T47D (cell line): ENCODE measurements at places on chromosomes 2 and 18.

DNA sequence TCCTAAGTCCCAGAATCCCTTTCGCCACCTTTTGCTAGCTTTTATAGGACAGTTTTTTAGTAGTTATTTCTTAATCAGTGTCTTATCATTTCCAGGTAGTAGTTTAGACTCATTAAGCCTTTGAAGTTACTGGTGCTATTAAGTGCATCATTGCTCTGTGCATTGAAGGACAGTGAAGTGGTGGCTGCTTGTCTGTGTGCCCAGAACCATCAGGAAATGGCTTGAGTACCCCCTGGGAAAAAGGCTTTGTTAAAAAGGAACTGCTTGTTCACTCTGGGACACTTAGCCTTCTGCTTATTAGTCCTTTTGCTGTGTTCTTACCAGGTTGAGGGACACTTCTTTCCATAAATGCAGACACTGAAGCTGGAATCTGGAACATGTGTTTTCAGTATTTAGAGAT is 30.0 kb downstream of the DTNA start:
- DNase-seq = no peak

DNA sequence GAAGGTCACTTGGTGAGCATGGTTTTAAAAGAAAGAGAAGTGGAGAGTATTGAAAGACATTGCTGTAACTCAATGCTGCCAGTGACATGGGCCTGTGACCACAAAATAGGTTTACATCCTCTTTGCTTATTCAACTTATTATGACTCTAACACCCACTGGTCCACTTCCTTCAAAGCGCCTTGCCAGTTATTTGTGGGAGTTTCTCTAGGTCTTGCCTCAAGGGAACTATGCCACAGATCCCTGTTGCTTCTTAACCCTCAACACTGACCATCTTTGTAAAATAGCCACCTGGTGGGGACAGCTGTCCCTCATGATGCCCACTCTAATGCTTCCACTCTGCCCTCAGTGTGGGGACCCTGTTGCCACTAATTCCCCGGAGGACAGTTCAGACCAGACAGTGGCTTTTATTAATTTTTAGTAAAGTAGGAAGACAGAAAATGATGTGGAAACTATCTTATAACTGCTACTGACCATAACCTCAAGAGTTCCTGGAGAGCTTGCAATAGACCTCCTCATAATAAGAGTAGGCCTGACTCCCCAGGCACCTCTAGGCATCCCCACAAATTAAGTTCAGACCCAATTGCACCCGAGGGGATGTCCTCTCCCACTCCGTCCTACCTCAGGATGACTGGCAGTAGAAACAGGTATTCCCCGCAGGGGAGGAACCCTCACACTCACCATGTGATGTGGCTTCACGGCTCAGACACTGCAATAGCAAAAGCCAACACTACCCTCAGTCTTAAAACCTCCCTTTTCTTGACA is 31.3 kb upstream of the SLC25A52 start:
- peak; percentile 13 for DNase-seq

GRCh38 chr2:101431486-101431885 is 43.4 kb downstream of the RFX8 start:
- no peak for DNase-seq

- no peak for DNase-seq
Observed at GRCh38 chr2:112686348-112687217, 34.2 kb upstream of the NT5DC4 start.

DNA sequence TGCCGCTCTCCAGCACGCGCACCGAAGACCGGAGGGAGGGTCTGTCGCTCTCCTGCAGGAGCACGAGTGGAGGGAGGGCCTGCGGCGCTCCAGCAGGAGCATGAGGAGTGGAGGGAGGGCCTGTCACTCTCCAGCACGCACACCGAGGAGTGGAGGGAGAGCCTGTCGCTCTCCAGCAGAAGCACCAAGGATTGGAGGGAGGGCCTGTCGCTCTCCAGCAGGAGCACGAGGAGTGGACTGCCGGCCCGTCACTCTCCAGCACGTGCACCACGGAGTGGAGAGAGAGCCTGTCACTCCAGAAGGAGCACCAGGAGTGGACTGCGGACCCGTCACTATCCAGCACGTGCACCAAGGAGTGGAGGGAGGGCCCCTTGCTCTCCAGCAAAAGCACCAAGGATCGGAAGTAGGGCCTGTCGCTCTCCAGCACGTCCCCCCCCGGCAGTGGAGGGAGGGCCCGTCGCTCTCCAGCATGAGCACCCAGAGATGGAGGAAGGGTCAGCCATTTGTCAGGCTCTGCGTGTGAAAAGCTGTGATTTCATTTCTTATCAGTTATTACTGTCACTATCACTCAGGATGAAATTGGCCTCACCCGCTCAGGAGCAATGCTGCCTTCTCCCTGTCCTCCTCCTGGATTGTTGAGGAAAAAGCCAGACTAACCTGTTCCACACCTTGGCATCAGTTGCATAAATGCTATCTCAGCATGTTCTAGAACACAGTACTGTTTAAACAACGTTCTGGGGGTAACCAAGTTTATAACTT is 35.9 kb downstream of the ADI1 start:
- DNase-seq = peak; percentile 51

- no peak for DNase-seq
Observed at GRCh38 chr2:135096665-135097446, 44.8 kb downstream of the RAB3GAP1 start.

DNA sequence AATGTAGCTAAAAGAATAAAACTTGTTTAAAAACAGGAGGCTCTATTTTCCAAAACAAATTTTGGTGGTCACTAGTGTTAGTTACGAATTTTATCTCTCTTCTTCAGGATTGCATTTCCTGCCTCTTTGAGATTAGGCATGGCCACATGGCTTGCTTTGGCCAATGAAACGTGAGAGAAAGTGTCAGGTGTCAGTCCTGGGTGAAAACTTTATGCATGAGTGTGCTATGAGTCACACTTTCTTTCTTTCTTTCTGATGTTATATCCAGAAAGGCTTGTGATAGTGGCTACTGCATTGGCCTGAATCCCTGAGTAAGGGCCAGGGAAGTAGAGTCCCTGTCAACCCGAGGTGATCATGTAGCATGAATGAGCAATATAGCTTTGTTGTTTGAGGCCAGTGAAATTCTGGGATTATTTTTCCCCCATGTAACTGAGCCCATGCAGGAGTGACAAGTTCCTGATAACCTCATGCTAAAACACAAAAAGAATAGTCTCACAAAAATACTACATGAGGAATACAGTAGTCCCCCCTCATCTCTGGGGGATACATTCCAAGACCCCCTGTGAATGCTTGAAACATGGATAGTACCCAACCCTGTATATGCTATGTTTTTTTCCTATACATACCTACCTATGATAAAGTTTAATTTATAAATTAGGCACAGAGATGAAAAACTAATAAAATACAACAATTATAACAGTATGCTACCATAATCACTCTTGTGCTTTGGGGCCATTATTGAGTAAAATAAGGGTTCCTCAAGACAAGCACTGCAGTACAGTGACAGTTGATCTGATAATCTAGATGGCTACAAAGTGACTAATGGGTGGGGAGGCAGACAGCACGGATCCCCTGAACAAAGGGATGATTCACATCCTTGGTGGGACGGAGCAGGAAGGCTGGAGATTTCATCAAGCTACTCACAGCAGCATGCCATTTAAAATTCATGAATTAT is 109.5 kb downstream of the CDC42EP3 start:
- no peak for DNase-seq

GRCh38 chr2:174327021-174327840 is 7.5 kb upstream of the SP9 start:
- no peak for DNase-seq

- DNase-seq = no peak
Observed at GRCh38 chr2:231469583-231469950, 5.3 kb upstream of the NCL start.

DNA sequence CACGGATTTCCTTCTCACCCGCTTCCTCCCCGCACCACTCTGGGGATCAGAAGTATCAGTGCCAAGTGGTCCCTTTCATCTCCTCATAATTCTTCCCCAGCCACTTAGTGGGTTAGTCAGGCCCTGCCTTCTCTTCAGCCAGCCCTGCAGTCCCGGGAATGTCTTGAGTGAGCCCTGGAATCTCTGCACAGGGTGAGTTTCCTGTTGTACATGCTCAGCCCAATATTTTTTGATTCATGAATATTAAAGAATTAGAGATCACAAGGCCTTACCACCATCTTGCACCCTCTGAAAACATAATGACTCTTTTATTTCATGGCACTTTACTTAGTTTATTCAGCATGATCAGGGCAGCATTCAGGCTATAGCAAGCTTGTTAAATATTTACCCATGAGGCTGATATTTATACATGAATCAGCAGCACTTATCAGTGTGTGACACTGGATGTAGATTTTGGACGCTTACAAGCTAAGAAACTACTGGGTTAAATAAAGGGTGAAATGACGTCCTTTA is 159.4 kb upstream of the FOSL2 start:
- no peak for DNase-seq

GRCh38 chr2:168831662-168832061 is 29.2 kb downstream of the NOSTRIN start:
- no peak for DNase-seq

DNA sequence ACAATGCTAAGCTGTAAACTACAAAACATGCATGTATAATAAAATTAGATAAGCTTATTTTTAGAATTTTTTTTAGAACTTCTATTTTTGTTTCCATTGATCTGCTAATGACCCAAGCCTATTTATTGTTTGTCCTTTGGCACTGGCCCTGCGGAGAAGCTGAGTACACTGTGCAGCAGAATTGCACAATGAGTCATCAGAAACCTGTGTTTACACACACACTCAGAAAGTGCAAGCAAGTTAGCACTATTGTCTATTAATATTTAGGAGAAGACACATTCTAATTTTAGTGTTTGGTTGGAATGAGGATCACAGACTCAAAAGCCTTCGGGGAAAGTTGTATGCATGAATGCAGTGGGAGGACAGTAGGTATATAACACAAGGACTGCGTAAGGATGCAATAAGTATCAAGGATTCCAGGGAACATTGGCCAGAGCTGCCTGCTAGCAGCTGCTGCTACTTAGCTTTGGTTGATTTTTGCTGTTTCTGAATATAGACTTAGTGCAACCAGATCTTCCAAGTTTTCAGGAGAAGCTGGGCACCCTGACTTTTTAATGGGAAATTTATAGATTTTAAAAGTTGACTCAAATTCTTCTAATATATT is 128.2 kb downstream of the KCNH7 start:
- DNase-seq = peak; percentile 56

DNA sequence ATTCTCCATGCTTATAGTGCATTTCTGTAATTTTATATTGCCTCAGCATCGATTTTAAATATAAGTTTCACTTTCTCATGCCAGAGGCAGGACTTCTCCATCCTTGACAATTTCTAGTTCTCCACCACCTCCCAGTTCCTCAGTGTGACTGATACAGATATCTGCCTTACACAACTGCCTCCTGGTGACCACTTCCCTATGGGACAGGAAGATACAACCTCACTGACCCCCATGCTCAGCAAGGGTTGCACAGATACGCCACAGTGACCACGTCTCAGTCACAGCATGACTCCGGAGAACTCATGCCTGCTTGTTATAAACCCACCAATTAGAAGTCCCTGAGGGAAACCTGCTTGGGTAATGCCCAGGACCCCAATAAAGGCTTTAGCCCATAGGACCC is 284.0 kb upstream of the MC4R start:
- DNase-seq = no peak

GRCh38 chr2:176122683-176123410 is at the start of gene HOXD9:
TSS of gene HOXD9 (plus strand) at chr2:176122719. CDS start at chr2:176122769, 50 bp downstream.
- DNase-seq = no peak

GRCh38 chr2:199230091-199230490 is 227.6 kb downstream of the SATB2 start:
- DNase-seq = no peak

GRCh38 chr2:231028889-231029288 is 8.4 kb upstream of the C2orf72 start:
- DNase-seq = no peak

DNA sequence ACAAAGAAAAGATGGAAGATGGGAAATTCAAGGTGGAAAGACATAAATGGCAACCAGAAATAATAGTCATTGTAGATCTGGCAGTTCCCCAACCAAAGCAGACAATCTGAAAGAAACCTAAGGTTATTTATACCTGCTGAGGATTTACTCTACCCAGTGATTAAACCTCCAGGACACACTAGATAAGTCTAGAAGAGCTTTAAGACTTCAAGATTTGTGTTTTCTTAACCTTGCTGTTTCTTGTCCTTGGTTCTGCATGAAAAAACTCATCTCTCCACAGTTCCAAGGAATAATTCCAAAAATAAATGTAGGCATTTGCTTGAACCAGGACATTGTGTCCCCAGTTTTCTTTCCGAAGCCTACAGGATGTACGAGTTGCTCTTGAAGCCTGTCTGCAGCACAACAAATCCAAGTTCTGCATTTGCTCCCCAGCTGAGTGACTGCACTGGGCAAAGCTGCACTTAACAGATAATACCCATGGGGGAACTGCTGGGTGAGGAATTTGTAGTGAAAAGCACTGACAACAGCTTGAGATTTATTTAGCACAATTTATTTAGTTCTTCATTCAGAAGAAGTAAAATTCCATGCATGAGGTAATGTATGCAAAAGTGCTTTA is 19.8 kb downstream of the DTNA start:
- DNase-seq = no peak

DNA sequence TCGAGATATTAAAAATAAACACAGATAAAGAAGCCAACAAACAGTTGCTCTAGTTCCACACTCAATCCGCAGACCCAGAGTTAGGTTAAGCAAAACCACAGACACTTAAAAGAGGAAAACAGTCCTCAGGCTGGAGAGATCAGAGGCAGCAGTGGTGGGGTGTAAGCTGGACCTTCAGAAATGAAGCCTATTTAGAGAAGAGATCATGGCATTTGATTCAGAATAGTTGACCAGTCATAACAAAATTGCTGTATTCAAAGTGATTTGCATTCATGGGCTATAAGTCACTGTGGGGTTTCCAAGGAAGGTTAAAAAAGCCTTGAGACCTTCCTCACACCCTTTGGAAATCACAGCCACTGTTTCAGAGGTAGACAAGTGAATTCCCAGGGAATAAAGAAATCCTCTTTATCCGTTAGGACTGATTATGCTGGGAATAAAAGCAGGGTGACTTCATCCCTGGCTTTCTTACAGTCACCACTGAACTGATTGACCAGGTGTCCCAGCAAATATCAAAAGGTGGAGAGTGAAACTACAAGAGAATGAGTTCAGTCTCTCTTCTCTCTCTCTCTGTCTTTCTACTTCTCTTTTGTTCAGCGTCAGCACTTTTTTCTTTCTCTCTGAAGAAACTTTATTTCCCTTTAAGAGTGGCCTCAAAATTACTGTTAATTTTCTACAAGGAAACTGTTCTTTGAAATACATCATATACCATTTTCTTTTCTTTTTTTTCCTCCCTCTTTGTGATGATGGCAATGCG is 171.8 kb upstream of the PIK3C3 start:
- no peak for DNase-seq

DNA sequence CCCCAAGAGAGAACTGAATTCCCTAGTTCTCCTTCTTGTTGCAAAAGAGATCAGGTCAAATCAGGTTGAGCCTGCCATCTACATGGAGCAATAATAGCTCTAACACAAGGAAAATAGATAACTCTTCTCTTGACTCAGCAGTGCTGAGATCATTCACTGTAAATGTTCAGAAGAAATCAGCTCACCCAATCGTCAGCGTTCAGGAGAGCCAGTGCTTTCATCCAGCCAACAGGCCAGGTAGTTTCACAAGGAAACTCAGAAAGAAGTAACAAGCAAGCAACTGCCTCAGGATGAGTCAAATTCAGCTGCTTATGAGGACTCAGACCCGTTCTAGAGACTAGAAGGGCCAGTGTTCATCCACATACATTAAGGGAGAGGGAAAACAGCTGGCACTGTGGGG is 5.9 kb downstream of the LMAN2L start:
- DNase-seq = no peak
